ENCODE measurements at places on chromosomes 2 and 18.
A peak's percentile ranks its signal among the peaks of the same experiment; 100 is the strongest.

DNA sequence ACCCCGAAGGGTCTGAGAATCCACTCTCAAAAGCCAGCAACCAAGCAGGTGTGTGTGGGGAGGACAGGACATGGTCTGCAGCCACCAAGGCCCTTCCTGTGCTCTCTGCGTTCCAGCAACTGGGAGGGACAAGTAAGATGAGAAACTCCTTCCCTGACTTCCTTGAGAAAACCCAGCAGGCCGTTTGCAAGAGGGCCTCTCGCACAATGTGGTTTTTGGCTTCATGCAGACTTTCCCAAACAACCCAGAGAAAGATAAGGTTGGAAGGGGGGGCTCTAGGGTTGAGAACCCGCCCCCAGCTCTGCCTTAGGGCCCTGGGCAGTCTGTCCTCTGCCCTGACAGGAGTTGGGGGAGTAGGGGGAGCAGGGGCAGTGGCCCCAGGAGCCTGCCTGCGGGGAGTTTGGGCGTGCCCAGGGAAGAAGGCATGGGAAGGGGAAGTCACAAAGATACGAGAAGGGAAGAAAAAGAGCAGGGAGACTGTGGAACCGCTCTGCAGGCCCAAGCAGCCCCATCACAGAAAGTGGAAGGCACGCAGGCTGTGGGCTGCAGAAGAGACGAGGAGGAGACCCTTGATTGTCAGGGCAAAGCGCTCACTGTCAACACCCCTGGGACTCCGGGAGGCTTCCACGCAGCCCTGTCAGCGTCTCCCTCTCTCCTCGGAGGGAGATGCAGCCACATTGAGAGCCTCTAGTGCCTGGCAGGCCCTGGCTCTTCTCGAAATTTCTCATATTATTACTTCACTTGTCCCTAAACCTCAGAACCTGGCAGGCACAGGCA lies 99.8 kb downstream of the SMAD7 start:
- no peak for DNase-seq

DNA sequence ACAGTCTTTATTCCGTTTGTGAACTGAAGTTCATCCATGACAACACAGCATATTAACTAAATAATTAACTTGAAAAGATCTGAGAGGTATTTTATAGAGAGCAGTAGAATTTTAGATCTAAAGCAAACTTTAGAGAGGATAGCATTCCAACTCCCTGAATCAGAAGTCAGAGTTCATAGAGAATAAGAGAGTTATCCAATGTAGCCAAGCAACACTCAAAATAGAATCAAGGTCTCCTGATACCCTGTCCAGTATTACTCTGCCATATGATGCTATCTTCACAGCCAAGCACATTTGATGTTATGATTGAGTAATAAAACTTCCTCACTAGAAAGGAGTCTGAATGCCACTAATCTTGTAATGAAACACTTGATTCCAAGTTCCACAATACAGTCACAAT lies 55.5 kb downstream of the RIT2 start:
- DNase-seq, result no peak

GRCh38 chr2:231615058-231615671 lies 22.5 kb downstream of the TEX44 start:
- no peak for DNase-seq

GRCh38 chr2:175571078-175571653 lies 389.7 kb upstream of the ATP5MC3 start:
- no peak for DNase-seq

DNA sequence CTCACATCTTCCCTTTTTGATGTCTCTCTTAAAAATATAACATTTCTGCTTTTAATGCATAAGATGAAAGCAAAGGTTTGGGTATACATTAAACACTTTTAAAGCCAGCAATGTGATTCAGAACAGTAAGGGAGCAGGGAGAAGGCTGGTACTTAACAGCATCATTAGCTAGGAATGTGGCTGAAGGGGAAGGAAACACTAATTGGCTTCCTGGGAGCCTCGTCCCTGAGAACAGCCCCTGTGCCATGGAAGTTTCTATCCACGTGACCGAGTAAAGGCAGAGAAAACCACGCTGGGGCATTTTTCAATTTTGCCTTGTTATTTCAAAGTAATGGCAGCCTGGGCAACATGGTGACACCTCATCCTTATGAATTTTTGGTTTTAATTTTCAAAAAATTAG lies 109.2 kb upstream of the GPC1 start:
- no peak for DNase-seq

DNA sequence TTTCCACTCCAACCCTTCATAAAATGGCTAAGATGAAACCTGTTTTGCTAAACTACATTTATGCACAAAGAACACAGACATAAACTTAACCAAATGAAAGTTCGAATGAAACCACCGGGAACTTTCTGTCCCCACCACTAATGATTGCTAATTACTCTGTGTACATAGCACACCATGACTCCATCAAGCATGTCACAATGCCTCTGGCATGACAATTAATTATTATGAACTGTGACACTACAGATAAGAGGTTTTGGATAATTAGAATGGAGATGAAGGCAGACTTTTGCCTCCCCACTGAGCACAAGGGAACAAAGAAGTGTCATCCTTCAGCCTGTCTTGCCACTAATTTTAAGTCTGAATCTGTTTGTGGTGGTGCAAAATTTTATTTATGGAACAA lies 1.5 kb downstream of the DAPL1 start:
- DNase-seq, result no peak

DNA sequence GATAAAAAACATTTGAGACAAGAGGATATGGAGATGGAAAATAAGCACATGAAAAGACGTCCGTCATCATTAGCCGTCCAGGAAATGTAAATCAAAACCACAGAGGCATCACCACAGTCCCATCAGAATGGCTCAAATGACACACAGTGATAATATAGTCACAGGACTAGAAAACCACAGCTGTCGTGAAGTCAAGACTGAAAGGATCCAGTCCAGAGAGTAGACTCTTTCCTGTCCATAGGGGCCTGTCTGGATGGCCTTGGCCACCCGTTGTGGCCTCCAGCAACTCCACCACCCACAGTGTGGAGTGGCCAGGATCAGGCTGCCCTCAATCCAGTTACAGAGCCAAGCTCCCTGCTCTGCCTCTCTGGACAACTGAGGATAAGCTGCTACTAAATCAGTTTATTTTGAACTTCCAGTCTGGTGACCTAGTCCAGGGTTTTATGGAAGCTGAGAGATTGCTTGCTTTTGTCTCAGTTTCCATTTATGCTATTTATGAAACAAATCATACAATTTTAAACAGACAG lies 60.4 kb downstream of the RHOB start:
- no peak for DNase-seq

DNA sequence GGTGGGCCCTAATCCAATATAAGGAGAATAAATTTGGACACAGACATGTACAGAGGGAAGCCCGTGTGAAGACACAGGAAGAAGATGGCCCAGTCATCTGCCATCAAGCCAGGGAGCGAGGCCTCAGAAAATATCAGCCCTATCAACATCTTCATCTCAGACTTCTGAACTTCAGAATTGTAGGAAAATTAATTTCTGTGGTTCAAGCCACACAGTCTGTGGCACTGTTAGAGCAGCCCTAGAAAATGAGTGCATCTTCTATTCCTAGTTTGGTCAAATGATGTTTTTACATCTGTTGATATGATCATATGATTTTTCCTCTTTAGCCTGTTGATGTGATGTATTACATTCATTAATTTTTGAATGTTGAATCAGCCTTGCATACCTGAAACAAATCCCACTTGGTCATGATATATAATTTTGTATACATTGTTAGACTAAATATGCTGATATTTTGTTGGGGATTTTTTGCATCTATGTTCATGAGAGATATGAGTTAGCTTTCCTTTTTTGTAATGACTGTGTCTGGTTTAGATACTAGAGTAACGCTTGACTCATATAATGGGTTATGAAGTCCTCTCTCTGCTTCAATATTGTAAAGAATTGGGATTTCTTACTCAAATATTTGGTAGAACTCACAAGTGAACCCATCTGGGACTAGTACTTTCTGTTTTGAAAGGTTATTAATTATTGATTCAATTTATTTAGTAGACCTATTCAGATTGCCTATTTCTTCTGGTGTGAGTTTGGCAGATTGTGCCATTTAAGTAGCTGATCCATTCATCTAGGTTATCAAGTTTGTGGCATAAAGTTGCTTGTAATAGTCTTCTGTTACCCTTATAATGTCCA lies 451.4 kb downstream of the EIPR1 start:
- no peak for DNase-seq

- no peak for DNase-seq
These were observed 81.2 kb upstream of the CYRIA start for GRCh38 chr2:16746833-16747232.

- no peak for DNase-seq
These were observed 14.4 kb downstream of the PHLPP1 start for GRCh38 chr18:62729487-62730386.

- DNase-seq, result peak; percentile 74
These were observed 102.4 kb downstream of the VAPA start for GRCh38 chr18:10015941-10016819.

GRCh38 chr2:46559261-46559660 lies 79.9 kb downstream of the TMEM247 start:
- no peak for DNase-seq

DNA sequence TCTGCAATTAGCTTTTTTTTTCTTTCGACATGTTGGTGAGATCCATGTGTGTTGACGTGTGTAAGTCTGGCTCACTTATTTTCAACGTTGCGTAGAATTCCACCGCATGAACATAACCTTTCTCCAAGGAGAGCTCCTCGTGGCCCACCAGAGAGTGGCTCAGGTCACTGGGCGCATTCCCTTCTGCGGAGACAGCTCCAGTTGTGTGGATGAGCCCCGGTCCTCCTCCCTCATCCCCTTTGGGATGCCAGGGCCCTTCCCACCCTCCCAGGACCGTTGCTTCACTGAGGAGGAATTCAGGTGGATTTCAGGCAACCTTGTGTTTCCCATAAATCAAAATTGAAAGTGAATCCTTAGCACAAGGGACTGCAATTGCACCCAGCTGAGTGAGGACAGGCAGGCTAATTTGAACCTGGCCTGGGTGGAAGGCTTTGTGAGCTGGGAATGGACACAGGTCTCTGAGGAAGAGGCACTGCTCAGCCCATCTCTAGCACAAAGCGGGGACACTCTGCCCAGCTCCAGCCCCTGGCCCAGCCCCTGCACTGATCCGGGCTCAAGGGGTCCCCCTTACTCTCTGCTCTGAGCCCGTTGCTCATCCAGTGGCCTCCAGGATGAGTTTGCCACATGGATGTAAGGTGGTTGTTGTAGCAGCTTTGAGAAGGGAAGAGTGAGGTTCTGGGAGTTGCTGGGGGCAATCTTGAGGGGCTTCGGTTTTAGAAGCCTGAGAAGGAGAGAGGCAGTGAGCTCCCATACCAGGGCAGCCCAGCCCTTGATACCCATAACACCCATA lies 57.8 kb upstream of the HAAO start:
- DNase-seq, result no peak

- DNase-seq, result peak; percentile 15
These were observed 153.8 kb downstream of the MAP2 start for GRCh38 chr2:209577376-209578357.

DNA sequence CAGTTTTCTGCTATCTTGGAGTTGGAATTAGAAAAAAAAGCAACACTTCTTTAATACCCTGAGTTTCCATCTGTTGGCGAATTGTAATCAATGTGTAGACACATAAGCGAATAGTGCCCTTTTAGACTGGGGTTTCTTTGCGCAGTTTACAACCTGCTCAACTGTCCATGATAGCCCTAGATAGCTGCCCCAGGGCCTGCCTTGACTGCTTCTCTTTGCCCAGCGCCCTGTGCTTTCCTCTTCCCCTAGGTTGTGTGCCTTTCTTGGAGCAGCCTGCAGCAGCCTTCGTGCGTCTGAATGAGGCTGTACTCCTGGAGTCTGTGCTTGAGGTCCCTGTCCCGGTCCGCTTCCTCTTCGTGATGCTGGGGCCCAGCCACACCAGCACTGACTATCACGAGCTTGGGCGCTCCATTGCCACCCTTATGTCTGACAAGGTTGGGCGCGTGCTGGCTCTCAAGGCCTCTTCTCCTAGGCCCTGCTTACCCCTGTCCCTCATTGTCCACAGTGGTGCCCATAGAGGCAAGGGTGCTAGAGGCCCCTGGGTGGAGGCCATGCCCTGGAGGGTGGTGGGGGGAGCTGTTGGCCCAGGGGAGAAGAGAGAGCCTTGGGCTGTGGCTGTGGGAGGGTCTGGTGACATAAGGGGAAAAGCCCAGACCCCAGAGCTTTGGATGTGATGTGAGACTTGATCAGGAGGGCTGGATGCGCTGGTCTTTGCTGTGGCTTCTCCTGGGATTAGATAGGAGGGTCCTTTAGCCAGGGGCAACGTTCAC lies 6.9 kb downstream of the SLC4A3 start:
- DNase-seq, result no peak

- DNase-seq, result no peak
These were observed 126.6 kb downstream of the DPP4 start for GRCh38 chr2:161947406-161947805.
